ENCODE measurements at places on chromosomes 5 and 9.

DNA sequence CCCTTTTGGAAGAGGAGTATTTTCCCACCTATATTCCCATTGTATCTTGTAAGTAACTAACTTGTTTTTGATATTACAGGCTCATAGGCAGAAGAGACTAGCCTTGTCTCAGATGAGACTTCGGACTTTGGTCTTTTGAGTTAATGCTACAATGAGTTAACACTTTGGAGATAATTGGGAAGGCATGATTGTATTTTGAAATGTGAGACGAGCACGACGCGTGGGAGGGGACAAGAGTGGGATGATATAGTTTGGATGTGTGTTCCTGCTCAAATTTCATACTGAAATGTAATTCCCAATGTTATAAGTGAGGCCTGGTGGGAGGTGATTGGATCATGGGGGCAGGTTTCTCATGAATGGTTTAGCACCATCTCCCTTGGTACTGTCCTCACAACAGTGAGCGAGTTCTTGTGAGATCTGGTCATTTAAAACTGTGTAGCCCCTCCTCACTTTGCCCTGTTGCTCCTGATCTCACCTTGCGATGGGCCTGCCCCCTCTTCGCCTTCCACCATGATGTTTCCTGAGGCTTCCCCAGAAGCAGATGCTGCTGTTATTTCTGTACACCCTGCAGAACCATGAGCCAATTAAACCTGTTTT lies 721.5 kb upstream of the CTNND2 start:
- no peak for DNase-seq

GRCh38 chr9:14311171-14311949 lies 2.6 kb downstream of the NFIB start:
- no peak for DNase-seq

- DNase-seq: no peak
Observed at GRCh38 chr9:95007226-95007869, 280.8 kb downstream of the AOPEP start.

DNA sequence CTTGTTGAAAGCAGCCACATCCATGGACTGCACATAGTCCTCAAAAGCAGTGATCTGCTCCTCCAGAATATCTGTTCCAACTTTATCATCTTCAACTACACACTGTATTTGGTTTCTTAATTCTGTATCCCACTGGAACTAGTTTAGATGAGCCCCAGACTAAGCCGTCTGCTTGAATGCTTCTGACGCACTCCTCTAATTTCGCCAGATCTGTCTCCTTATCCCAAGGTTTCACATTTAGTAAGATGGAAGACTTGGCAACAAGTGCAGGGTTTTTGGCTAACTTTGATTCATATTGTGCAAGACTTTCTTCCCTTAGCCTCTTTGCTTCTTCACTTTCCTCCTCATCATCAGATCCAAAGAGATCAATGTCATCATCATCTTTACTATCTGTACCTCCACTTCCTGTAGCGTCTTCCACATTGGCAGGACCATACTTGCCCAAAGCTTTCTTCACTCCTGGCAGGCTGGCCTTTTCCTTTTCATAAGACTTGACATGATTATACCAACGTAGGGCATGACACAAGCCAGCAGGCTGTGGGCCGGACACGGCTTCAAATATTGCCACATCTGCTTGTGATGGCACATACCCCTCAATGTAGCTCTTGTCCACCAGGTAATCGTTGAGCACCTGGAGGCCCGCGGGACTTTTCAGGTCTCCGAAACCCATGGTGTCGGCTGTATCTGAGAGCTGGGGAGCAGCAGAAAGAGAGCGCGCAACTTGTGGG lies 56.2 kb upstream of the PIK3R1 start:
- no peak for DNase-seq

DNA sequence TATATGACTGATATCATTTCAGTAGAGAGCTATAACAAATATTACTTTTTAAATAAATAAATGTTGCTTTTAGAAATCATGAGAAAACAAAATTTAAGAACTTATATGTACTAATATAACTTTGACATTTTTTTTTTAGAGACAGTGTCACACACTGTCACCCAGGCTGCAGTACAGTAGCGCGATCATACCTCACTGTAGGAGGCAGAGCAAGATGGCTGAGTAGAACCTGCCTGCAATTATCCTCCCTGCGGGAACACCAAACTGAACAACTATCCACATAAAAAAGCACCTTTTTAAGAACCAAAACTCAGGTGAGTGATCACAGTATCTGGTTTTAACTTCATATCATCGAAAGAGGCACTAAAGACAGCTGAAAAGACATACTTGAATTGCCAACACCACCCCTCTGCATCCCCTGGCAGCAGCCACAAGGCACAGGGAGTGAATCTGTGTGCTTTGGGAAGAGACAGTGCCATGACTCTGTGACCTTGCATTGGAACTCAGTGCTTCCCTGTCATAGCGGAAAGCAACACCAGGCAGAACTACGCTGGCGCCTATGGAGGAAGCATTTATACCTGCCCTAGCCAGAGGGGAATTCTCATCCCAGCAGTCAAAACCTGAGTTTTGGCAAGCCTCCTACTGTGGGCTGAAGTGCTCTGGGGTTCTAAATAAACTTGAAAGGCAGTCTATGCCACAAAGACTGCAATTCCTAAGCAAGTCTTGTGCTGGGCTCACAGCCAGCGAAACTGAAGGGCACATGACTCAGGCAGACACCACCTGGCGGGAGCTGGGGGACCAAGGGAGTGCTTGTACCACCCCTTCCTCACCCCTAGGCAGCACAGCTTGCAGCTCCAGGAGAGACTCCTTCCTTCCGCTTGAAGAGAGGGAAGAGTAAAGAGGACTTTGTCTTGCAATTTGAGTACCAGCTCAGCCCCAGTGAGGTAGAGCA lies 142.7 kb downstream of the FBXL17 start:
- DNase-seq: no peak

GRCh38 chr5:72597456-72597948 lies 90.3 kb upstream of the ZNF366 start:
- no peak for DNase-seq

GRCh38 chr5:179417696-179418095 lies 72.4 kb upstream of the ADAMTS2 start:
- no peak for DNase-seq

GRCh38 chr5:93660677-93661076 lies 77.7 kb downstream of the NR2F1 start:
- no peak for DNase-seq

- DNase-seq: no peak
Observed at GRCh38 chr5:106907979-106908378, 762.8 kb downstream of the EFNA5 start.

- DNase-seq: no peak
Observed at GRCh38 chr5:120098902-120099535, 365.1 kb upstream of the PRR16 start.

All from type B pancreatic cell (in vitro differentiated cells).